Thyroid gland (tissue), 4 donors: ENCODE measurements at places on chromosomes 12 and 14.
A peak's percentile ranks its signal among the peaks of the same experiment; 100 is the strongest.

DNA sequence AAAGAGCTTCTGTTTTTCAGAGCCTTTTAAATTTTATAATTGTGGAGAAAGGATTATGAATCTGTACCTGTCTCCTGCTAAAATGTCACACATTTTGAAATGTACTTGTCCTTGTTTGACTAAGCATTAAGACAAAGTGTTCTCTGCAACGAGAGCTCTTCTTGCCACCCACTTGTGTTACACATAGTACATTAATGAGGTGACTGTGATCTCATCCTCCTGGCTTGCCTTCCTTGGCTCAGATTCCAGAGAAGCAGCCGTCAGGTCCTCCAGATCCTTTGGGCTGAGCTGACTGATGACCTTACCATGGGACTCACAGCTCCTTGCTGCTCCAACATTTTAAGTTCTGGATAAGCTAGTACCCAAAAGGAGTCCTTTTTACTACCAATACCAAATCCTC lies 81.4 kb downstream of the BBS10 start:
- no peaks in the 10 kb centered on the region for H3K36me3 ChIP-seq
- H3K4me3 ChIP-seq, result no peak overlapping the region
- no peak overlapping the region for H3K27ac ChIP-seq
- DNase-seq, result peak; percentile 6

GRCh38 chr12:64673490-64674169 lies 63.3 kb downstream of the RASSF3 start:
- no peak for DNase-seq
- no peaks in the 10 kb centered on the region for H3K4me1 ChIP-seq
- H3K4me3 ChIP-seq, result no peak overlapping the region
- no peaks in the 10 kb centered on the region for H3K36me3 ChIP-seq

- no peak overlapping the region for H3K4me3 ChIP-seq
- no peaks in the 10 kb centered on the region for H3K4me1 ChIP-seq
- H3K36me3 ChIP-seq, result no peaks in the 10 kb centered on the region
- H3K27me3 ChIP-seq, result no peaks in the 10 kb centered on the region
These were observed 160.0 kb downstream of the KCNA5 start for GRCh38 chr12:5203720-5204119.

- DNase-seq, result no peak
- no peak overlapping the region for H3K4me3 ChIP-seq
- no peak overlapping the region for H3K27ac ChIP-seq
- no peaks in the 10 kb centered on the region for H3K36me3 ChIP-seq
These were observed 25.5 kb upstream of the COX6A1 start for GRCh38 chr12:120412421-120412820.

- H3K4me1 ChIP-seq, result peaks cover 20% of the 10 kb centered on the region
- DNase-seq, result no peak
- H3K36me3 ChIP-seq, result no peaks in the 10 kb centered on the region
- no peak overlapping the region for H3K27ac ChIP-seq
- H3K27me3 ChIP-seq, result no peaks in the 10 kb centered on the region
These were observed 136.0 kb downstream of the TSPAN9 start for GRCh38 chr12:3213188-3213587.

DNA sequence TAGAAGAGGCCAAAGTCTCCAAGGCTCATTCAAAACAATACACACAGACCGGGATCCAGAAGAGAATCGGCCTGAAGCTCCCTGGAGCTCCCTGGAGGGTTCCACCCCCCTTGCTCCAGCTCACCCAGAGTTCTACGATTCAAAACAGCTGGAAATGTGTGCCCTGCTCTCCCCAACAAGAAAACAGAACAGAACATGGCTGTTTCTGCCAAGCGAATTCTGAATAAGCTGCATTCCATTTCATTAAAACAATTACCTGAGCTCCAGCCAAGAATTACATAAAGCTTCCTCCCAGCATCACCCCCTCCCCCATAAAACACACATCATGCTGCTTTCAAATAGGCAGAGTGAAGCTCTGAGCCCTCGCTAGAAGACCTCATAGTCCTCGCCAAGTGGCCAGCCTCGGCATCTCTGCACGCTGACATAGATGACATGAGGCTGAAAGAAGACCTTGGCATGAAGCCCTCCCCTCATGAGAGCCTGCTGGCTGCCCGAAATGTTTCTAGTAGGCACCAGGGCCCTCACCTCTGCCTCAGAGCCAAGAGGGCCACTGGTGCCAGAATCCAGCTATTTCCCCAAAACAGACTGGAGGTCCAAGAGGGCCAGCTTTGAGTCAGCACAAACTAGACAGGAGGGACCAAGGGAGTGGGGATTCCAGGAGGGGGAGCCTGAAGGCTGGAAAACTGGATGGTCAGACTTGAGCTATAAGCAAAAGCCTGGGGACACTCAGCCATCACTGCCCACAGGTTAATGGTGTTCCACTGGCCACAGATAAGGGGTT lies 8.3 kb downstream of the PXN start:
- peak overlapping the region; percentile 95 for H3K27ac ChIP-seq
- H3K27me3 ChIP-seq, result no peaks in the 10 kb centered on the region
- no peaks in the 10 kb centered on the region for H3K36me3 ChIP-seq
- H3K4me3 ChIP-seq, result no peak overlapping the region
- H3K4me1 ChIP-seq, result peaks cover 54% of the 10 kb centered on the region
- peak; percentile 73 for DNase-seq

GRCh38 chr14:54182419-54183045 lies 214.3 kb upstream of the CDKN3 start:
- H3K36me3 ChIP-seq, result no peaks in the 10 kb centered on the region
- no peaks in the 10 kb centered on the region for H3K27me3 ChIP-seq
- H3K4me3 ChIP-seq, result no peak overlapping the region
- no peaks in the 10 kb centered on the region for H3K4me1 ChIP-seq
- H3K27ac ChIP-seq, result no peak overlapping the region
- DNase-seq, result no peak

- DNase-seq, result no peak
- H3K27me3 ChIP-seq, result no peaks in the 10 kb centered on the region
- H3K4me3 ChIP-seq, result no peak overlapping the region
- no peaks in the 10 kb centered on the region for H3K4me1 ChIP-seq
- H3K27ac ChIP-seq, result no peak overlapping the region
These were observed 689.4 kb downstream of the MED13L start for GRCh38 chr12:115588131-115588530.

GRCh38 chr14:59422069-59422881 lies 42.9 kb downstream of the GPR135 start:
- H3K36me3 ChIP-seq, result no peaks in the 10 kb centered on the region
- no peak overlapping the region for H3K27ac ChIP-seq
- H3K27me3 ChIP-seq, result no peaks in the 10 kb centered on the region
- DNase-seq, result no peak
- H3K4me3 ChIP-seq, result no peak overlapping the region
- H3K4me1 ChIP-seq, result peaks cover 11% of the 10 kb centered on the region

DNA sequence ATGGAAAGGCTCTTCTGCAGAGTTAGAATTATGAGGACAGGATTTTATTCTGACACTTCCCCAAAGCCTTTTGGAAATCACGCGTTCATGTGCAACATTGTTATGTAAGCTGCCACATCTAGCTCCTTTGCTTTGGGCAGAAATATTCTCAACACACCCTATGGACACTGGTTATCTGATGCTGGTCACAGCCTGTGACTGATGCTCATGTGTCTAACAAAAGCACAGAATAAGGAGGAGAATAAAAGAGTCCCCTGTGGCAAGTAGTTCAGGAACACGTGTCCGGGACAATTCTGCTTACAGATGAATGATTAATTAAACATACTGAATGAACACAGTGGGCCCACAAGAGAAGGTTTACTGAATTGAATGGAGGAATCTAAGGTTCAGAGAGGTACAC lies 22.1 kb downstream of the FOXN3 start:
- H3K36me3 ChIP-seq, result no peaks in the 10 kb centered on the region
- H3K27ac ChIP-seq, result no peak overlapping the region
- H3K4me3 ChIP-seq, result no peak overlapping the region
- peaks cover 7% of the 10 kb centered on the region for H3K4me1 ChIP-seq
- DNase-seq, result no peak

DNA sequence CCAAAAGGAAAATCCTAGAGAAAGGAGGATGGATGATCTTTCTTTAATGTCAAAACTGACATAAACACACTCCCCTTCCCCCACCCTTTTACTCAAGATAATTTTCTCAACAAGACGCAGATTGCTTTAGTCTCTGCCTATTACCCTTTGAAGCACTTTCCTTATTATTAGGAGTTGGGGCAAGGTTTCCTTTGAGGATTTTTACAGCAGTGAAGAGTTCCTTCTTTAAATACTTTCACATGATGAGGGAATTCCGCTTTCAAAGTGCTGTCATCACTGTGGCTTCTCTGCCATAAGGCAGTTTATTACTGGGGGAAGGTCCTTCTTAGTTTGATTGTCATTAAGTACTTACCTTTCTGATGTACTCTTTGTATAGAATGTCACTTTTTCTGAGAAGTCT lies 172.1 kb downstream of the MSRB3 start:
- H3K27me3 ChIP-seq, result no peaks in the 10 kb centered on the region
- no peak for DNase-seq
- H3K4me1 ChIP-seq, result peaks cover 7% of the 10 kb centered on the region
- no peak overlapping the region for H3K27ac ChIP-seq

GRCh38 chr12:122944605-122945592 lies 21.4 kb downstream of the ABCB9 start:
- no peaks in the 10 kb centered on the region for H3K27me3 ChIP-seq
- H3K27ac ChIP-seq, result no peak overlapping the region
- no peak for DNase-seq
- H3K4me3 ChIP-seq, result no peak overlapping the region
- H3K36me3 ChIP-seq, result no peaks in the 10 kb centered on the region

- no peaks in the 10 kb centered on the region for H3K36me3 ChIP-seq
- no peaks in the 10 kb centered on the region for H3K27me3 ChIP-seq
- no peak for DNase-seq
- no peak overlapping the region for H3K27ac ChIP-seq
- no peak overlapping the region for H3K4me3 ChIP-seq
These were observed 34.2 kb downstream of the ABCC9 start for GRCh38 chr12:21906919-21907493.

DNA sequence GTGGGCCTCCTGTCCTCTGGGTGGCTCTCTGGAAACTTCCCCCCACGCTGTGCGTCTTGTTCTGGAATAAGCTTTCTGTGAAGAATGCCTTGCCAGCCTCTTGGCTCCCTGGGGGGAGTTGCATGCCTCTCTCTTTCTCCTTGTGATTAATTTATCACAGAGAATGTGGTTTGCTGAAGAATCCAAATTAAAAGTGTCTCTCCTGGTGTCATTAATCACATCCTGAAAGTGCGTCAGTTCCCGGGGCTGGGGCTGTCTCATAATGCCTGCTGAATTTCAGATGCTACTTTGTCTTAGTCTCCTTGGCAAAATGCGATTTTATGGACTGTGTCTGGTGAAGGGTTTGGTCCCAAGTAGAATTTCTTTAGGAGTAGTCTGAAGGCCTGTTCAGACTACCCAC lies 787.7 kb upstream of the TMEM132C start:
- H3K27ac ChIP-seq, result no peak overlapping the region
- H3K36me3 ChIP-seq, result no peaks in the 10 kb centered on the region
- DNase-seq, result no peak
- no peaks in the 10 kb centered on the region for H3K4me1 ChIP-seq

- H3K27me3 ChIP-seq, result no peaks in the 10 kb centered on the region
- no peaks in the 10 kb centered on the region for H3K4me1 ChIP-seq
- no peak overlapping the region for H3K27ac ChIP-seq
- no peaks in the 10 kb centered on the region for H3K36me3 ChIP-seq
- H3K4me3 ChIP-seq, result no peak overlapping the region
These were observed 19.9 kb upstream of the ADAMTS20 start for GRCh38 chr12:43571885-43572284.

DNA sequence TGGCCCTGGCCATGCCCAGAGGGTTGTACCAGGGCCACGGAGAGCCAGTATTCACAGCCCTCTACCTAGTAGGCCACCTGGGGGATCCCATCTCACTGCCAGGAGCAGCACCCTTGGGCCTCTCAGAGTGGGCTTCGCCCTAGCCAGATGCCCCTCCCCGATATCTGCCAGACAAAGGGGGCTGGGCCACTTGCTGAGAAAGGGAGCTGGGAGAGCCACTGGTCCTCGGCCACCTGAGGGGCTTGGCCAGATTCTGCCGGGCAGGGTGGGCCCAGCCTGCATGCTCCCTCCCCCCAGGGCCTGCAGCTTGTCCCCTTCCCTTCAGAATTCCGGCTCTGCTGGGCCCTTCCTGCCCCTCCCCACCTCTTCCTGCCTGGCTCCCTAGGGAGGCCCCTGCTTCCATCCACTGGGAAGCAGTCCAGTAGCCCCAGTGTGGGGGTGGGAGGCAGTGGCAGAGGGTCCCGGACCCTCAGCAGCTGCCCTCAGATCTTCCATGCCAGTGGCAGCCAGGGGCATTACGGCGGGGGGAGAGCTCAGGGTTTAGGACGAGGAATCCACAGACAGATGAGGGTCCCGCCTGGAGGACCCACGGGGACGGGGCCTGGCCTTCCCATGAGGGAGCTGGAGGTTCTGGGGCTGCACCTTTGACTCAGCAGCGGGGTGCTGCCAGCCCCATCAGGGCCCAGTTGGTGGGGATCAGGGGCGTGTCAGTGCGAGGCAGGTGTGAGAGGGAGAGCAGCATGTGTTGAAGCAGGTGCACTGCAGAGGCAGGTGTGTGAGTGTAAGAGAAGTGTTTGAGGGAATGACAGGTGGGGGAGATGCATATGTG lies 2.4 kb downstream of the CRIP2 start:
- no peak overlapping the region for H3K4me3 ChIP-seq
- H3K27me3 ChIP-seq, result no peaks in the 10 kb centered on the region
- peak overlapping the region; percentile 79 for H3K27ac ChIP-seq
- no peak for DNase-seq
- H3K36me3 ChIP-seq, result peaks cover 6% of the 10 kb centered on the region
- H3K4me1 ChIP-seq, result peaks cover 52% of the 10 kb centered on the region

- H3K36me3 ChIP-seq, result no peaks in the 10 kb centered on the region
- DNase-seq, result no peak
- no peaks in the 10 kb centered on the region for H3K27me3 ChIP-seq
- H3K4me3 ChIP-seq, result no peak overlapping the region
These were observed 2.6 kb downstream of the LIN7A start for GRCh38 chr12:80935111-80935510.
